Renal cortex interstitium (tissue), 15 donors: ENCODE measurements at places on chromosomes 13 and 19. TPM values are rescaled to one million over a fixed set of nuclear protein-coding genes. Genes with fewer than 3 reads are reported as not detected.

DNA sequence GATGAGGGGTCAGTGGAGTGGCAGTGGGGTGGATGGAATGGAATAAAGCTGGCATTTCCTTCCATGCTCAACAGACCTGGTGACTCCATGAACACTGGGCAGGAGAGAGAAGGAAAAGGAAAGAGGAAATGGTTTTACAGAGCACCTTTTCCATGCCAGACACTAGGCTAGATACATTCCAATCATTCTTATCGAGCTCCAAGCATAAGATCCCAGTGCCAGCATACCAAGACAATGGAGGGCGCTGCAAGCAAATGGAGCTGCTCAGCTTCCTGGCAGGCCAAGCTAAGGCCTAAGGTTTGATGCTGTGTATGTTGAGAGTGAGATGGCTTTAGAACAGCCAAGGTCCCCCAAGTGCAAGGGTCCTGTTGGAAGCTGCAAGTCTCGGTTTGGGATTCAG lies 113.2 kb downstream of the HSPH1 start:
- DNase-seq, result no peak

- no peak for DNase-seq
These were observed 2.3 kb upstream of the FBN3 start for GRCh38 chr19:8151767-8152035.

The CD22 gene
- 10.7 TPM for polyA plus RNA-seq

The ZNF628 gene
- 2.1 TPM for polyA plus RNA-seq

DNA sequence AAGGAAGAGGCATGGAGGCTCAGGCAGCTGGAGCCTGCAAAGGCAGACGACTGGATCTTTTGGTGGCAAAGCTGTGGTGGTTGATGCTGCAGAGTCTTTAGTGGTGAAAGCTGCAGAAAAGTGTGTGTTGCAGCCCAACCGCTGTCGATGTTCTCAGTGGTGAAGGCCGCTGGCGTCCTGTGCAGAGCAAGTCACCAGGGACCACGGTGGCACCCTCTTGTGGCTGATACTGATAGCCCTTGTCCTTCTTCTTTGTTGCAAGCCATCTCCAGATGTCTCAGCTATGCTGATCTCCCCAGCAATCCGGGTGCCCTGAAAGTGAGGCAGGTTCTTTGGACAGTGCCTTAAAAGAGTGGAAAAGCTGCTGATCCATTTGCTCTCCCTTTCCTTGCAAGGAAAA lies 610.9 kb upstream of the PCDH9 start:
- no peak for DNase-seq

DNA sequence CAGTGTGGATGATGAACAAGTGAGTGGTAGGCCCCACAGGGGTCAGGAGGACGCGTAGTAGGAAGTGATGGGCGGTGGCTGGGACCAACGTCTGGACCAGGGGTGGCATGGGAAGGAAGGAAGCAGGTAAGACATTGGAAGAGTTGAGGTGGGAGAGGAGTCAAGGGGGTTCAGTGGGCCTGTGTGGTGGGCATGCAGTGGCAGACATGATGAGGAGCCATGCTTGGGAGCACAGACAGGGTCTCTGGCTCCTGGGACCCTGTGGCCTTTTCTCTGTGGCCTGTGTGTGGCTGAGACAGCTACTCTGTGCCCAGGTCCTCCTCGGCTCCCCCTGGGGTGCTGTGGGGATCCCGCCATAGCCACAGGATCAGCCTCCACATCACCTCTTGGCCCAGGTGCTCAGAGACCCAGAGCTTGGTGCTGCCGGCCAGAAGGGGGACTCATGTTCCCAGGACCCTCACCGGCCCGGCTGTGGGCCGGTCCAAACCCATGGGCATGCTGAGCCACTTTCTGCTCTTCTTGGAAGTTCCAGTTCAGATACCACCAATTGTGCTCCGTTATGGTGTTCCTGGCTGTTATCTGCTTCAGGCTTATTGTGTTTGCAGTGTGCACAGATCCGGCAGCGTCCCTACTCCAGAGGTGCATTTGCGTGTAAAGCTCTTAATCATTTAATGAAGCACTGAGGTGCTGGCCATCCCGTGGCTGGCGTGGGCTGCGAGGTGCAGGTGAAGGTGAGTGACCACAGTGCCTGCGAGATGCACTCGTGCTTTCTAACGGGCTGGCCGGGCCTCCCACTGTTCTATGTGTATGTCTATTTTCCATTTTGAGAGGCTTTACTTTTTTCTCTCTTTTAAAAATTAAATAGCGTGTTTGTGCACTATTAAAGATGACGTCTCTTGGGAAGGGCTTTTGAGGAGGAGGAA lies 147.9 kb downstream of the TEX29 start:
- no peak for DNase-seq

The TNFSF11 gene
- 0.86 TPM for polyA plus RNA-seq

The PSG7 gene
- not detected for polyA plus RNA-seq

DNA sequence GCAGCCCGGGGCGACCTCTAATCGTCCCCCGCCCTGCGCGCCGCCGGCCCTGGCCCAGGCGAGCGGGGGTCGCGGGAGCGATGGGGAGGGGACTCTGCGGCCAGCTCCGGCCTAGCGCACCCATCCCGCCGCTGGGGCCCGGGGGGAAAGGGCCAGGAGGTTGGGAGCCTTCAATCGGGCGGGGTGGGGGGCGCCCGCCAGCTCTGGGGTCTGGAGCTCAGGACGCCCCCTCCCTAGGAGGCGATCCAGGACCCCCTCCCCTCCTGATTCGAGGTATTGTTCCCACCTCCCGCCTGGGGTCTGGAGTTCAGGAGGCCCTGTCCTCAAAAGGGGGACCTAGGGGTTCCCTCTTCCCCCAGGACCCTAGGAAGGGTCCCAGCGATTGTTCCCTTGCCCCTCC lies 430 bp downstream of the ZNF358 start:
- DNase-seq, result no peak

DNA sequence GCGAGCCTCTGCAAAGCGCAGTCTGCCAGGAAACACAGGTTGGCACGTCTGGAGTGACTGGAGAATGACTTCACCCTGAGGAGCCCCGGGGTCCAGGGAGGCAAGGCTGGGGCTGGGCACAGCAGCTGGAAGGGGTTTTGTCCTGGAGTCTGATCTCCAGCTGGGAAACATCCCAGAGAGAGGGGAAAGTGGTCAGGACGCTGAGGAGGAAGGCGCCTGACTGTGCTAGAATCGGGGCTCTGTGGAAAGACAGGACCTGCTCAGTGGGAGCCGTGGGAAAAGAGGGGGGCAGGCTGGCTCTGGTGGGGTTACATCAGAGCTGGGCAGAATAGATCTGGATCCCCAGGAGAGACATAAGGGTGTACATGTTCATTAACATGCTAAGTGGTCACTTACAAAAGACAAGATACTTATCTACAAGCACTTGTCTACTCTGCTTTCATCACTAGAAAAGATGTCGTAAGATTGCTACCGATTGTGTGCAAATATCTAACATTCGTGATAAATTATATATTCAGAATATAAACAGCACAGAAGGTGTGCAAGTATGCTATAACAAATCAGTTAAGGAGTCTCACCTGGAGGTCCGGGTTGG lies 106.6 kb downstream of the COL4A1 start:
- DNase-seq, result no peak

DNA sequence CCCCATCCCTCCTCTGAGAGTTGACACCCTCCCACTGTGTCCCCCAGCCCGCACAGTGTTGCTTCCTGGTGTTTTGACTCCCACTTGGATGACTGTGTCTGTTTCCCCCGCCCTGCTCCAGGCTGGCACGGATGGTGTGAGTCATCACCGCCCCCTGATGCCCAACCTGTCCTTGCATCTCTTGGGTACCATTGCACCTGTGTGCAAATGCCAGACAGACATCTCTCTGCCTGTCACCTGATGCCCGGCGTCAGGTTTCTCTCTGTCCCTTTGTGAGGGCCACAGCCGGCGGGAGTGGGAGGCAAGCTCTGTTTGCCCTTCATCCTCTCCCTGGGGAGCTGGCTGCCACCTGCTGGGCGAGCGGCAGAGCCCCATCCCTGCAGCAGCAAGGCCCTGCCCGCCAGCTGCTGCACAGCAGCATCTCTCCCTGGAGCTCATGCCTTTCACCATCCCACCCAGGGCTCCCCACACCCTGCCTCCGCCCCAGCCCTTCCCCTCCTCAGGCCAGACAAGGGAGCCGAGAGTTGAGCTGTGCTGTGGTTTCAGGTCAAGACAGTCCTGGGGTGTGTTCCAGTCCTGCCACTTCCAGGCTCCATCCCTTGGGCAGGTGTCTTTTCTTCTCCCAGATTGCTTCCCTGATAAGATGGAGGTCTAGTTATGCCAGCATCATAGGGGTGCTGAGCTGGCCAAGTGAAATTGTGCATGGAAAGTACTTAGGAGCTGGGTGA lies 29.7 kb downstream of the NKPD1 start:
- no peak for DNase-seq

The ANGPTL8 gene
- polyA plus RNA-seq, result 0.34 TPM

GRCh38 chr19:18893587-18894253 lies 2.2 kb downstream of the CERS1 start:
- no peak for DNase-seq

The FAM216B gene
- polyA plus RNA-seq, result not detected

- DNase-seq, result no peak
These were observed 193.3 kb downstream of the KATNAL1 start for GRCh38 chr13:30113983-30114570.

The ZNF229 gene
- polyA plus RNA-seq, result 18.0 TPM

DNA sequence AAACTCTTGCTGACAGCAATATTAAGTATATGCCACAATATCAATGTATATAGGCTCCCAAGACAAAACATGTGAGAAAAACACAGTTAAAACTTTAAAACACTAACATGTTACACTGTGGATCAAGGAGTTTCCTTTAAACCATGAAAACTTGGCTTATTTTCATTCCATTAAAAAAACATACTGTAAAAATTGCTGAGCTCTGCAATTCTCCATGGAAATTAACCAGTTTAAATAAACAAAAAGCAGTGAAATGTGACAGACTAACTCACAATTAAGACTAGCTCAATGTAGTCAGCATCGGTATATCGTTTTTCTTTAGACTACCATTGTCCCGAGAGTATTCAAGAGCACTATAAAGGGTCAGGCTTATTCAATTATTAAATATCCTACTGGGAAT lies 930.5 kb upstream of the SLITRK1 start:
- no peak for DNase-seq

DNA sequence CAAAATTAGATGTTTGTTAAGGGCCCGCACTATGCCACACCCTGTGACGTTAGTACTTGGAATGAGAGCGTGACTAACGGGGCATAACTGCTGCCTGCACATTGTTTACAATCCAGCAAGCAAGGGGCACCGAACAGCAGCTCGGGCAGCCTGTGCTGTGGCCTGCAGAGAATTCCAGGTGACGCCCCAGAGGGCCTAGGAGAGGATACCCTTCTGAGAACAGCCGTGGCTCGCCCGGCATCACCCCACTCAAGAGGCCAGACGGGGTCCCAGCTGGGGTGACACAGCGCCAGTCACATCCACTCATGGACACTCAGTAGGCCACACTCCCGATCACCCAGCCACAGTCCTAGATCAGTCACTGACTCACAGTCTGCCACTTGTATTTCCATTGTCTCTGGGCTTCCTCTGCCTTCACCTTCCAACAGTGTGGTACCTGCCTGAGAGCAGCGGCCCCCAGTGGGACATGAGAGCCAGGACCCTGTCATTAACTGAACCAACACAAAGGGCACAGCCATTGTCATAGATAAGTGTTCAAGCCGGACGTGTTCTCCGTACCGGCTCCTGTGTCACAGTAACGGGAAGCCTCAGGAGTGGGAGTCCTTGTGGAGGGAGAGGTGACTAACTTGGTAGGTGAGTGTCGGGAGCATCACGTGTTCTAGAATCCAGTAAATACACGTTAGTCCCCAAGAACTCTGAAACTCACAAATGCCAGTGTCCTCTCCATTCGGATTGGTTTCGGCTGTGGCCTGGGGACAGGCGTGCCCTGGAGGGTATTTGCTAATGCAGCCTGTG lies 7.5 kb downstream of the ZNF331 start:
- DNase-seq, result no peak

DNA sequence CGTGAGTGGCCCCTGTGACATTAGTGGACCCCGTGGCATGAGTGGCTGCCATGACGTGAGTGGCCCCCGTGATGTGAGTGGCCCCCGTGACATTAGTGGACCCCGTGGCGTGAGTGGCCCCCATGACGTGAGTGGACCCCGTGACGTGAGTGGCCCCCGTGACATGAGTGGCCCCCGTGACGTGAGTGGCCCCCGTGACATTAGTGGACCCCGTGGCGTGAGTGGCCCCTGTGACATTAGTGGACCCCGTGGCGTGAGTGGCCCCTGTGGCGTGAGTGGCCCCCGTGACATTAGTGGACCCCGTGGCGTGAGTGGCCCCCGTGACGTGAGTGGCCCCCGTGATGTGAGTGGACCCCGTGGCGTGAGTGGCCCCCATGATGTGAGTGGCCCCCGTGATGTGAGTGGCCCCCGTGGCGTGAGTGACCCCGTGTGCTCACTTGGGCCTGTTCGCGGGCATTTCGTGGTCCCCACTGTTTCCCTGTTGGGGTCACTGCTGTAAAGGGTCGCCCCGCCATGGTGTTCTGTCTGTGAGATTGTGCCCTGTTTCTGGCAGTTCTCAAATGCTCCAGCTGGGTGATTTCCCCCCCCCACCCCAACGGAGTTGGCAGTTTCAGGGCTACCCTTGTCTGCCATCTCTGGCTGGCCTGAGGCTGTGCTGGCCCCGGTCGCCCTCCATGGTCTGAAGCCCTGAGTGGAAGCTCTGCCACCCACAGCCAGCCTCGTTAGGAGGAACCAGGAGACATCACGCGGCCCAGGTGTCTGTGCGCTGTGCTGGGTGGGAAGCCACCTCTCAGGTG lies 64.2 kb downstream of the MCF2L start:
- DNase-seq, result no peak

DNA sequence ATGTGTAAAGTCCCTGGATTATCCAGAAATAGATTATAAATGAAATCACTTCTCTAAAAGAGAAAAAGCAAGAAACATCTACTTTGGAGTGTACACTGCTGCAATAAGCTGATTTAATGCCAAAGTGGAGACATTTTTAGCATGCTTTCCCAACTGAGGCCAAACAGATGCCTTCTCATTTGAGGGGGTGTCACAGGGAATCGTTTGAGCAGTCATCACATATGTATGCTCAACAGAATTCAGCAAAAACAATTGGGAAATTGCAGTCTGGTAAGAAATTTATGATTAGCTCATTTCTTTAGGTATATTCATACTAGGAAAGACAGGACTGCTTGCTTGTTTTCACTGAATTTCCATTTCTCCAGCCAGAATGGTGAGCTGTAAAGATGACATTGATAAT lies 27.3 kb upstream of the TPP2 start:
- no peak for DNase-seq

- DNase-seq, result no peak
These were observed 1505.1 kb downstream of the PCDH9 start for GRCh38 chr13:65725006-65725405.

The BRME1 gene
- 7.2 TPM for polyA plus RNA-seq

- DNase-seq, result peak; percentile 80
These were observed at the start of gene PEPD for GRCh38 chr19:33521480-33522370. PEPD (minus strand) TSS chr19:33521791; CDS start chr19:33521760, 31 bp downstream.

GRCh38 chr13:30065181-30065580 lies 214.8 kb upstream of the UBL3 start:
- no peak for DNase-seq

The FBXO27 gene
- polyA plus RNA-seq, result 8.7 TPM

The PRSS57 gene
- 0.20 TPM for polyA plus RNA-seq
